ENCODE measurements at places on chromosomes 4 and X. TPM values are rescaled to one million over a fixed set of nuclear protein-coding genes. Genes with fewer than 3 reads are reported as not detected.

RENBP gene
- total RNA-seq: 13.7 TPM

PAGE1 gene
- not detected for total RNA-seq

ZNF732 gene
- not detected for total RNA-seq

LRRC66 gene
- 0.05 TPM for total RNA-seq

TMPRSS11A gene
- total RNA-seq: not detected

SLC6A14 gene
- total RNA-seq: not detected

HELT gene
- not detected for total RNA-seq

BEND2 gene
- total RNA-seq: not detected

XK gene
- total RNA-seq: 0.17 TPM

GSX2 gene
- not detected for total RNA-seq

TNIP3 gene
- 18.9 TPM for total RNA-seq

ACOX3 gene
- total RNA-seq: 23.0 TPM

HDX gene
- 2.7 TPM for total RNA-seq

MAGEB3 gene
- not detected for total RNA-seq

PPP4R3C gene
- not detected for total RNA-seq

RPGR gene
- total RNA-seq: 7.7 TPM

PPBP gene
- not detected for total RNA-seq

TMEM271 gene
- total RNA-seq: not detected

SH3D19 gene
- not detected for total RNA-seq

PPEF2 gene
- 0.23 TPM for total RNA-seq

ADD1 gene
- 198 TPM for total RNA-seq

MAGEB2 gene
- total RNA-seq: not detected

NXF2B gene
- not detected for total RNA-seq

GBA3 gene
- total RNA-seq: not detected

CCDC158 gene
- not detected for total RNA-seq

GPAT3 gene
- total RNA-seq: 3.6 TPM

All from activated CD4-positive, alpha-beta T cell treated with anti-CD3 and anti-CD28 coated beads, Interleukin-2, amount 10 ng/mL, durations not matched to agents 24 days and 14 days (primary cell).